ENCODE measurements at places on chromosomes 1 and 21.

DNA sequence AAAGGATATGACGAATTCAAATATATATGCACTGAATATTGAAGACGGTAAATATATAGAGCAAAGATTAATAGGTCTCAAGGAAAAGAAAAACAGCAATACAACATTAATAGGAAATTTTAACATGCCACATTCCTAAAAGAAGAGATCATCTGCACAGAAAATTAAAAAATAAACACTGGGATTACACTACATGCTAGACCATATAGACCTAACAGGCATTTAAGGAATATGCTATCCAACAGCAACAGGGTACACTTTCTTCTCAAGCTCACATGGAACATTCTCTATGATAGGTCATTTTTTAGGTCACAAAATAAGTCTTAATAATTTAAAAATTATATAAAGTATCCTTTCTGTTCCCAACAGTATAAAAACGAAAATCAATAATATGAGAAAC lies 1038.3 kb downstream of the KCNT2 start:
- DNase-seq = no peak

- no peak for DNase-seq
Measured at GRCh38 chr1:228356897-228357680, 49.5 kb downstream of the TRIM11 start.

DNA sequence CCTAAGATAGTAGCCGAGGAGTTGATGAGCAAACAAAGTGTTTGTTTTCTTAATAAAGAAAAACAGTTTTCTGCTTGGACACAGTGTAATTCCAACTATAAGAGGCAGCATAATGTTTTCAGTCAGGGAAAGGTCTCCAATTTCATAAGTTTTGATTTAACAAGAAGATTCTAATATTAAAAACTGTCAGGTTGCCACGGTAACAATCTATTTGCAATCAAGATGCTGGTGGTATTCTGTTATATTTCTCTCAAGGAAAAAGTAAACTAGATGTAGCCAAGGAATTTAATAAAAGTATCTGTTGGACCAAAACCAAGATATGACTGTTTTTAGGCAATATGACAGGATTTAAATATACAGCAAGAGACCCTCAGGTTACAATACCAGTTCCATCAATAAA lies 211.7 kb downstream of the SMYD3 start:
- no peak for DNase-seq

DNA sequence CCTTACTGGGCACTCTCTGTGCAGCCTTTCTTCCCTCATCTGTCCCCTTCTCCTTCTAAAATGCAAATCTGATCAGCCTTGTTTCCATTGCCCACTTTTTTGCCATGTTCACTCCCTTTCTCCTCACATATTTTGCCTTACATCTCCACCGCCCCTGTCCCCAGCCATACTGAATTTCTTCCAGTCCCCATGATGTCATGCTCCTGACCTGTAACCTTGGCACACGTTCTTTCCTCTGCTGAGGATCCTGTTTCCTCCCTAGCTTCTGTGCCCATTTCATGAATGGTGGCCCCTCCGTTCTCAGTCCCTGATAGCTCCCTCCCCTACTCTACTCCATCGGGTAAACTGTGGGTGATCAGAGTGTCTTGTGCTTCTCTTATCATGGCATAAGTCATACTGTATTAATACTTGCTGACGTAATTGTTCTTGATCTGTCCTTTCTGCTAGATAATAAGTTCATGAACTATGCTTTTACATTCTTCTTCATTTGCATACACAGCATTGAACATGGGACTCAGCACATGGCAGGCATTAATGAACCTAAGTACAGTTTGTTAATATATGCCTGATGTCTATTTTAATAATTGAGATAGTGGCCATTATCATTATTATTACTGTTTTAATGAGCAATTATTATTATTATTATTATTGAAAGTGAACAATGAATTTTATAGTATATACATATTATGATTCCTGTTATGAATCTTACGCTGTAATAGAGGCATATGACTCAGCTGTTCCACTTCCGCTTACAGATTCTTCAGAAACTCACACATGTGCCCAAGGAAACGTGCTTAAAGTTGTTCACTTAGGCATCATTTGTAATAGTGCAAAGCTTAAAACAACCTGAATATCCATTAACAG lies 28.5 kb downstream of the MAP3K21 start:
- no peak for DNase-seq

- no peak for DNase-seq
Measured at GRCh38 chr1:201749059-201749690, 79.8 kb upstream of the IPO9 start.

- DNase-seq = peak; percentile 75
Measured at GRCh38 chr1:93576346-93576745, 105.3 kb downstream of the BCAR3 start.

DNA sequence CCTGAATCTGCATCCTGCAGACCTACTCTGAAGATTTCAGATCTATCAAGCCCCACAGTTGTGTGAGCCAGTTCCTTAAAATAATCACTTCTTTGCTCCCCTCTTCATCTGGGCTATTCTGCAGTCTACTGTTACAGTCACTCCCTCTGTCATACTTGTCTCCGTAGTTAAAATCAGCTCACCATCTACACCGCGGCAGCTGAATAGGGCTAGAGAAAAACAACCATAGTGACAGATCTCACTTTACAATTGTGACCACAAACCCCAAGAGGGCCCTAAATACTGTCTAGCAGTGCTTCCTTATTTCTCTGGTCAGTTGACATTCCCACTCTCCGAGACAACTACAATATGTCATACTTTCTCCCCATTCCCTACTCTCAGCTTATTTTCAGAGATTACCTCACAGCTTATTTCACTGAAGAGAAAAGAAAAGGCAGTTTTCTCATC lies 12.9 kb downstream of the DESI2 start:
- no peak for DNase-seq

DNA sequence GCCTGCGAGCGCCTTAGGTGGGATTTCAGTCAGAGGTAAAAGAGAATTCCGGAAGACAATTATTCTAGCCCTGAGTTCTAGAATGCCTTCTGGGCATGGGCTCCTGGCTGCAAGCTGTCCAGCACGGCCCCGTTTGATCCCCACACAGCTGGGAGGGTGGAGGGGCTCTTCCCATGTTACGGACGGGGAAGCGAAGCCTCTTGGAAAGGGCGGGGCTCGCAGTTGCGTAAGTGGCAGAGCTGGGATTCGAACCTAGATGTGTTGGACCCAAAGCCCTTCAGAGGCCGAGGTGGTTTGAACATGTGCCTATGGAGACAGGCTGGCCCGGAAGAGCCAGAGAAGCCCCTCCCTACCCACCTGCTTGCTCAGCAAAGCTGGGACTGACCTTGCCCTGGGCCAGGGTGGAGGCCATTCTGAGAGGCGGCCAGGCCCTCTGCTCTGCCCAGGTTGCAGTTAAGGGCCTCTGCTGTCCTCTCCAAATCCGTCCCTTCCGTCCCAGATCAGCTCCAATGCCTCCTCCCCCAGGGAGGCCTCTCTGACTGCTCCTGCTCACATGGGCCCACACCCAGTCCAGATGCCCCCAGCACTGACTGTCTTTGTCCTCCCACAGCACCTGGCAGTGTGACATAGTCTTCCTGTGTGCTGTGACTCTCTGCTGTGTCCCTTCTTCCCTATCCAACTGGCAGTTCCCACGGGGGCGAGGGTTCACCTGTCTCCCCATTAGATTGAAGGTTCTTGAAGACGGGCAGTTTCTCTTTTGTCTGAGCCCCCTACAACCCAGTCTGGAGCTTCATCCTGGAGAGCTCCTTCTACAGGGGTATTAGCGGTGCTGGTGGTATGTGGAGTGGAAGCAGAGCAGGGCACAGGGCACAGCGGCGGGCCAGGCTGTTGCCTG lies 1.2 kb upstream of the HSPB7 start:
- DNase-seq = no peak

GRCh38 chr1:174358786-174359453 lies 88.8 kb upstream of the GPR52 start:
- peak; percentile 60 for DNase-seq

- no peak for DNase-seq
Measured at GRCh38 chr21:44766818-44767354, 34.7 kb downstream of the UBE2G2 start.

DNA sequence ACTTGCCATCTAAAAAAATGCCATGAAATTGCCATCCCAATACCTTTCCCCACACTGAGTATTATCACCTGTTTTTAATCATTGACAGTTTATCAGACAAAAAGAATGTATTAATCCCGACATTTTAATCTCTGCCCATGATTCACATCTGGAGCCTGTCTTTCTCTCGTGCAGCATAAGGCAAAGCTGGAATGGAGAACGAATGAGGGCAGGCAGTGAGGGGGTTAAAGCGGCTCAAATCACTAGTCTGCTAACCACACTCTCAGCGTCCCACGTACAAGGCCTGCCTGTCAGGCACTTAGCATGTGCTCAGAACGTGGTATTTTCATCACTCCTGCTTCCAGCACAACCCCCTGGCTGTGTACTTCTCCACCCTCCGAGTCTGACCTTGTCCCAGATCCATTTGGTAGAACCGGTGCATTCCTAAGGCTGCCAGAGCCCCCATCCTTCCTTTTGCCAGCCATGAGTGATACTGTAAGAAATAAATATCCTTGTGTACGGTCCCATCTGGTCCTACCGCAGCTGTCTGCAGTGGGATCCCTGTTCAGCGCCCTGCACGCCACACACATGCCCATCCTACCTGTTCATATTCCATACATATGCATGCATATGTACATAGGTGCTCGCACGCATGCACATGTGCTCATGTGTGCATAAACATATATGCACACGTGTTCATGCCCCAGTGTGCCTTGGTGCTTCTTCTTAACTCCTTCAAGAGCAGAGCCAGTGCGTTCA lies 34.6 kb upstream of the FHAD1 start:
- no peak for DNase-seq

- DNase-seq = no peak
Measured at GRCh38 chr1:211895126-211895759, 64.7 kb upstream of the LPGAT1 start.

DNA sequence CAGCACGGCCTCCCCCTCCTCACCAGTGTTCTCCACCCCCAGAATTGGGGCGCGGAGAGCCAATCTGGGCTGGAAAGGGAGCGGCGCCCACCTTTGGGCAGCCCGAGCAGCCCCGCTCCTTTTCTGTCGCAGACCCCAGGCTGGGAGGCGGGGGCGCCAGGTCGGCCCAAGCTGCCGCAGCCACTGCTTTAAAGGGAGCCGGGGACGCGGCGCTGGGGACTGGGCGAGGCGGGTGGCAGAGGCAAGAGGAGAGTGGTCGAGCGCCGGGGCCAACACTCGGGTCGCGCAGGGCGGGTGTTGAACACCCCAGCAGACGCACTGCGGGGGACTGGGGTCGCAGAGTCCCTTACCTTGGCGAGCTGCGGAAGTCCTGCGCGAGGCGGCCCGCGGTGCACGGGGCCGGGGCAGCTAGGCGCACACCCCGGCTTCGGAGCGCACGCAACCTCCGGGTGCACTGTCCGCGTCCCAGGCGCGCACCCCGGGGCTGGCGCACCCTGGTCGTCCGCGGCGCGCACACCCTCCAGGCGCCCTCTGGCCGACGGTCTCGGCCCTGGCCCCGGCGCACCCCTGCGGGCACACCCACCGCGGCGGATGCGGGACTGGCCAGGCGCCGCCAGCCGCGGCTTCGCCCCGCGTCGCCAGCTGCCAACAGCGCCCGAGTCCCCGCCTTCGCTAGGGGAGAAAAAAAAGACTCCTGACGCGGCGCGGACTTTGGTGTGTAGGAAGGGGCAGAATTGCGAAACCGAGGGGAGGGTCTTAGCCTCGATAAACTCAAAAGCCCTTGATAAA lies at the start of gene KANK4:
TSS of gene KANK4 (minus strand) at position 679 of the 789 bp plus-strand sequence. CDS start 37,870 bp downstream, outside the sequence.
- peak; percentile 10 for DNase-seq

GRCh38 chr1:35894183-35894582 lies 11.2 kb downstream of the AGO1 start:
- no peak for DNase-seq

GRCh38 chr1:7103361-7103782 lies 318.1 kb downstream of the CAMTA1 start:
- no peak for DNase-seq

DNA sequence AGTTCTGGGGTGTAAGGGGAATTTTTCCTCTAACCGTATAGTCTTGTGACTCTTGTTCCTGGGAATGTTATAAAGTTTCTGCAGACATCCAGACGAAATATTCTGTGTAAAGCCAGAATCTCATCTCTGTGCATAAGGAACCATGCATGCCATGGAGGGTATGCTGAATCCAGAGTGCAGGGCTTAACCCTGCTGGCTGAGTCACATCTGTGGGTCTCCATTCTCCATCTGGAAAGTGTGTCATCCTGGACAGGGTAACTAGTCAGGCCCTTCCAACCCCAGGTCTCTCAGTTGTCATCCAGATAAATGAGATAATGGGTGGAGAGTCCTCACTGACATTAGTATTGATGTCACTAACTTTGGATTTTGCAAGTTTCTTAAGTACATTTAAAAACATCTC lies 48.8 kb downstream of the ATP5PO start:
- no peak for DNase-seq

- DNase-seq = no peak
Measured at GRCh38 chr1:46491443-46492268, 2.0 kb downstream of the DMBX1 start.

- no peak for DNase-seq
Measured at GRCh38 chr1:101006553-101006952, 19.0 kb downstream of the DPH5 start.

GRCh38 chr1:10980094-10980577 lies 32.3 kb upstream of the TARDBP start:
- DNase-seq = no peak

DNA sequence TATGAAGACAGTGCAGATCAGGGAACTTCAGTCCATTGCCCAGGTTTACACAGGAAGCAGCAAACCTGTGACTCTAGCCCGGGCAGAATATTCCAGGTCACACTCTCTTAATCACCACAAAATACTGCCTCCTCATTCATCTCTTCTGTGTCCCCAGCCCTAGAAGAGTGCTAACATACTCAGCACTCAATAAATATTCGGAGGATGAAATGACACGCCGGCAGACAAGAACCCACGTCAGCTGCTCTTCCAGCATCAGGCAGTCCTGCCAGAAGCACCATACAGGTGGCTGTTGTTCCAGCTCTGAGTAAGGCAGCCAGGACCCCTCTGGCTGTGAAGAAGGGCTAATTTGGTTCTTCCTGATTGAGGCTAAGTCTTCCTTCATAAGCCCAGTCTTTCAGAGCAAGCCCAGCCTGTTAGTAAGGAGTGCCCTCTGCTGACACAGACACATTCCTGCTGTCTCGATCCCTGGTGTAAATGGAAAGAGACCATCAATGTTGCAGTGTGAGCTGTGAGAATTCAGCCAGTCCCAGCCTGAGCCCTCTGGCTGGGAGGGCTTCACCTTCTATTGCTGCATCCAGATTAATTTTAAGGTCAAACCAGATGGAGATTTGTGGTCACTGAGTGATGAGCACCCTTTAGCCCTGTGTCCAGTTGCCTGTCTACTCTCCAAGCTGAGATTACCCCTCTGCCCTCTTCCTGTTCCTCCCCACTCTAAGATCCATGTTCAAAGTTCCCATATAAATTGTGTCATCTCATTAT lies 45.0 kb upstream of the KIRREL1 start:
- peak; percentile 51 for DNase-seq

Data from NCI-H1105 treated with DMSO at 0.1 percent for 48 hours (cell line).